Stimulated activated CD8-positive, alpha-beta memory T cell treated with anti-CD3 and anti-CD28 coated beads, Interleukin-4, amount 100 ng/mL, for 24 hours (primary cell): ENCODE measurements at places on chromosomes 6 and 20.

DNA sequence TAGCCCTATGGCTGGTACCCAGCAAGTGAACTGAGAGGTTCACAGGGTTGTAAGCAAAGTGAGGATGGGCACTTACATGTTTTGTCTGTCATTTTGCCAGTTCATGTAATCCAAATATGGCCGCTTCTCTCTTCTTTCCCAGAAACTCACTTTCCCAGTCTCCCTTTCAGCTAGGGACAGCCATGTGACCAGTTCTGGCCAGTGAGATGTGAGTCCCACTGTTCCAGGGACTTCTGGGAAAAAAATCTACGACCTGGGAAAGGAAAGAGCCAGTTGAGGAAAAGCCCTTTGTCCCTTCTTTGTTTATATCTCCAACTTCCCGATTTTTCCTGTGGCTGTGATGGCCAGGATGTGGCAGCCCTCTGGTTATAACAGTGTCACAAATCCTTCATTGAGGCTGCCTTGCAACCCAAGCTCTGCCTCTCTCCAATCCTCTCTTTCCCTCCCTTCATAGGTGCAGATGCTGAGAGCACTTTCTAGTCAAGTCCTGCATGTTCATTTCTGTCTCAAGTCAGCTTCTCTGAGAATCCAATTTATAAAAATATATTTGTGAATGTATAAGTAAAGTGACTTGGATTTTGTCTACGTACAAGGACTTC lies 148.6 kb upstream of the ZFP64 start:
- no peak for DNase-seq

- no peak for DNase-seq
These were observed 236.8 kb upstream of the FKBP1C start for GRCh38 chr6:62974452-62974851.

GRCh38 chr6:145137425-145137824 lies 597.9 kb downstream of the EPM2A start:
- no peak for DNase-seq

GRCh38 chr20:58012731-58013510 lies 215.5 kb downstream of the ANKRD60 start:
- no peak for DNase-seq
